ENCODE measurements at places on chromosomes 6 and 20. TPM values are rescaled to one million over a fixed set of nuclear protein-coding genes. Genes with fewer than 3 reads are reported as not detected.

The EEF1A2 gene
- 224 TPM for total RNA-seq

The APOM gene
- 2.4 TPM for total RNA-seq

The LPIN3 gene
- 7.6 TPM for total RNA-seq

The CYP21A2 gene
- not detected for total RNA-seq

The EPPIN gene
- total RNA-seq, result not detected

The POLR3F gene
- total RNA-seq, result 23.8 TPM

The ZNF292 gene
- total RNA-seq, result 8.5 TPM

The RING1 gene
- 10.8 TPM for total RNA-seq

The PPIL6 gene
- 1.8 TPM for total RNA-seq

The CRISP3 gene
- total RNA-seq, result not detected

The CCN2 gene
- total RNA-seq, result 112 TPM

The COL11A2 gene
- total RNA-seq, result not detected

The GJA10 gene
- not detected for total RNA-seq

The TMEM200A gene
- not detected for total RNA-seq

The MTFR2 gene
- total RNA-seq, result 6.0 TPM

The C6orf136 gene
- total RNA-seq, result 8.3 TPM

The USP49 gene
- 3.1 TPM for total RNA-seq

The NKAPL gene
- not detected for total RNA-seq

The TAP2 gene
- total RNA-seq, result 30.7 TPM

The TOMM34 gene
- total RNA-seq, result 52.9 TPM

The DEF6 gene
- total RNA-seq, result 2.1 TPM

The AGER gene
- 1.2 TPM for total RNA-seq

The CCN6 gene
- total RNA-seq, result not detected

The THBS2 gene
- not detected for total RNA-seq

The FAM209B gene
- not detected for total RNA-seq

The FUCA2 gene
- 74.8 TPM for total RNA-seq

The CNR1 gene
- total RNA-seq, result not detected

The SLC22A16 gene
- not detected for total RNA-seq

The TRIM15 gene
- 0.12 TPM for total RNA-seq

The SFTA2 gene
- not detected for total RNA-seq

The PSORS1C2 gene
- total RNA-seq, result not detected

The BLOC1S5 gene
- total RNA-seq, result 11.2 TPM

The SLC35F1 gene
- total RNA-seq, result 0.17 TPM

The KIAA0408 gene
- total RNA-seq, result not detected

The TREML1 gene
- not detected for total RNA-seq

The TRIM26 gene
- 14.2 TPM for total RNA-seq

The VIP gene
- total RNA-seq, result not detected

The SPEF1 gene
- total RNA-seq, result 0.20 TPM

The SLC52A3 gene
- total RNA-seq, result 0.02 TPM

The TREM1 gene
- total RNA-seq, result not detected

The GSTA3 gene
- not detected for total RNA-seq

The BCL2L1 gene
- total RNA-seq, result 90.6 TPM

The TUBB1 gene
- total RNA-seq, result not detected

All from NCI-H460 (cell line).